ENCODE measurements at places on chromosomes 16 and 17. TPM values are rescaled to one million over a fixed set of nuclear protein-coding genes. Genes with fewer than 3 reads are reported as not detected.

GRCh38 chr16:52680993-52681392 lies 134.1 kb upstream of the TOX3 start:
- DNase-seq, result no peak

GRCh38 chr17:71084219-71084618 lies 914.9 kb downstream of the KCNJ2 start:
- DNase-seq, result peak; percentile 35

- no peak for DNase-seq
These were observed 19.3 kb upstream of the MTMR4 start for GRCh38 chr17:58533616-58534188.

Gene HOXB6
- 160 TPM for total RNA-seq

Gene CES5A
- not detected for total RNA-seq

DNA sequence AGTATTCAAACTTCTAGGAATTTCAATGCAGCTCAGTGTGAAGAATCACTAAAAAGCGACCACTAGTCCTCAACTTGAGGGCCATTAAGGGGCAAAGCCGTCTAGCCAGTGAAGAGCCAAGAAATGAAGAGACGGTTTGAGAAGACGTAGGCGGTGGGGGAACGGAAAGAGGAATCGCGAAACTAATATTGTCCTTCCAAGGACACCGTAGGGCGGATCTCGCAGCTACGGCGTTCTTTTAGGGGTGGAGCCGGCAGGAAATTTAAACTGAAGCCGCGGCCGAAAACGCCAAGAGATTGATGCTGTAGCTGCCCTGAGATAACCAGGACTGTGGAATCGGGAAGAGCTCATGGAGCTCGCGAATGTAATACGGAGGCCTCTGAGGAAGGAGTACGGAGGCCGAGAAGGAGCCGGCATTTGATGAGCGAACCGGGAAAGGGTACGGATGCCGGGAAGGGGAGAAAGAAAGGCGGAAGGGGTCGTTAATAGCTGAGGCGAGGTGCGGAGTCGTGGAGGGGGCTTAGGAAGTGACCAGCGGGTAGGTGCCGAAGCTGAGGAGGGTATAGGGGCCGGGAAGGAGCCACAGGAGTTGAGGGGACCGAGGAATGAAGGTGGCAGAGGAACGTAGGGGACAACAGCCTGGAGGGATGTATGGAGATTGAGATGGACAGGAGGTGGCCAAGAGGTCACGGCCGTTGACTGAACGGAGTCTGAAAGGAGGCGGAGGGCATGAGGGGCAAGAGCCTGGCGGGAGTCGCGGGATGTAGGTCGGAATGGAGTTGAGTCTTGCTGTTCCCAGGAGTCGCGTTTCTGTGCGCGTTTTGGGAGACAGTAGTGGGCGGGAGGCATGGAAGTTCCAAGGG lies at the start of gene DBF4B:
Gene DBF4B (plus strand): TSS at position 265 of the 863 bp plus-strand sequence. CDS start 156 bp downstream, at position 421.
- peak; percentile 90 for DNase-seq

GRCh38 chr17:32771396-32771795 lies 105.5 kb downstream of the MYO1D start:
- no peak for DNase-seq

Gene USP7
- 45.8 TPM for total RNA-seq

DNA sequence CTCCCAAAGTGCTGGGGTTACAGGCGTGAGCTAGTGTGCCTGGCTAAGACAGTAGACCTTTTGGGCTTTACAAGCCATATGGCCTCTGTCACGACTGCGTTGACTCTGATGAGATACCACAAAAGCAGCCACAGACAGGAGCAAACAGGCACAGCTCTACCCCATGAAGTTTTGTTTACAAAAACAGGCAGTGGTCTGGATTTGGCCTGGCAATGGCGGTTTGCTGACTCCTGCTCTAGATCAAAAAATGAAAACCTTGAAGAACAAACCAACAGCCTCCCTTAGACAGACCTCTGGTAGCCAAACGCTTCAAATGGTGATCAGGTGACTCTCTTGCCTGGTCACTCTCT lies 20.7 kb downstream of the SLC43A2 start:
- DNase-seq, result no peak

DNA sequence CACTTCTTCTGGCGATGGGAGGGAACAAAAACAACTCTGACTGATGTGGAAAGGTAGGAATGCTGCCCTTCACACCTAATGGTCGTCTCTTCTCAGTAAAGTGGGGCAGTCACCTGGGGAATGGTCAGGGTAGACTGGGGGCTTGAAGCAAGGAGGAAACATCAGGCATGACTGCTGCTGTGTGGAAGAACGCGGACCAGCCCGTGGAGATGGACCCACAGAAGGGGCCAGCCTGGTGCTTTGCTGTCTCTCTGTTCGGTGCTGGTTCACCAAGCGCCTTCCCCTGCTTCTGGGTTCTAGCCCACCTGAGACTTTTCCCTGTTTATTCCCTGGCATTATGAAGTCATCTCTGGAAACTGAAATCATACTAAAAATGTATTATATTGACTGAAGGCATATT lies 96.2 kb upstream of the DNAH17 start:
- DNase-seq, result no peak

- DNase-seq, result no peak
These were observed 52.3 kb downstream of the RPGRIP1L start for GRCh38 chr16:53651357-53651756.

- DNase-seq, result no peak
These were observed 156.5 kb downstream of the FOXL1 start for GRCh38 chr16:86734543-86735460.

GRCh38 chr17:58969156-58969555 lies 137.5 kb downstream of the TRIM37 start:
- no peak for DNase-seq

Gene TBC1D3I
- 0.10 TPM for total RNA-seq

Gene PNMT
- 0.25 TPM for total RNA-seq

DNA sequence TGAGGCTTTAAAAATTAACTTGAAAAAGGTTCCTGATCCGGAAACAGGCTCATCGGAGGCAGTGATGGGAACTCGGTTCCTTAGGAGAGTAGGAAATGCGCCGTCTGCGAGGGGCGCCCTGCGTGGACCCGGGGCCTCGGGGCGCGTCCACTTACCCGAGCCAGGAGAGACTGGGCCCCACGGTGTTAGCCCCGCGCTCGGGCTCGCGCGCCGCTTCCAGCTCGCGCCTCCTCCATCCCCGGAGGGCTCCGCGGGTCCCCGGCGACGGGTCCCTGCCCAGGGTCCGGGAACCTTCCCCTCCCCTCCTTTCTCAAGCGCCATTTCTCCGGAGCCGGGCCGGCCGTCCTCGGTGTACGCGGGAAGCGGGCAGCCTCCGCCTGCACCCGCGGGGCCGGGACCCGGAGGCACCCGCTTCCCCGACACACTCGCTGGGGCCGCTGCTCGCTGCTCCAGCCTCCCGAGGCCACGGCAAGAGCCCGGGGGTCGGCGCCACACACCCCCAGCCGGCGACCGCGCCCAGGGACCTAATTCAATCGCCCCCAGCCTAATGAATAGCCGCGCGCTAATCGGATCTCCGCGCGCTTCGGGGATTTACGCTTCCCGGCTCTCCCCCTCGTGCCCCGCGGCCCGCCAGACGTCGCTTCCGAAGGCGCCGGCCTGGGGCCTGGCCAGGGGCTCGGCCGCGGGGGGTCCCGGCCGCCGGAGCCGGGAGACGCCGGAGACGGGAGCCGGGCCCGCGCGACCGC lies 2.2 kb upstream of the BAHCC1 start:
- DNase-seq, result no peak

DNA sequence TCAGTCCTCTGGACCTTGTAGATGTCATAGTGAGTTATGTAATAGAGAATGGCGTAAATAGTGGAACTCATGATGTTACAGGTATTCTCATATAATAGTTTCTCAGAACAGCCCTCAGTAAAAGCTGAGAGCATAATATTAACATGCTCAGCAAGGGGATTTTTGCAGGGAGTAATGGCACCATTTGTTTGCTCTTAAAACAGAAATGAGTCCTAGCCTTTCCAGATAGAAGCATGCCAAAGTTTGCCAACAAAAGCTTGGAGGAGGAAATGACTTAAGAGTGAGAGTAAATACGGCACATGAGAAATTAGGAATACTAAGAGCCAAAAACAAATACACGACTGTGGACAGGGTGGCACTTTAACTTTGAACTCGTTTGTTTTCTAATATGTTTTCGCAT lies 198.4 kb downstream of the ANKFN1 start:
- DNase-seq, result no peak

DNA sequence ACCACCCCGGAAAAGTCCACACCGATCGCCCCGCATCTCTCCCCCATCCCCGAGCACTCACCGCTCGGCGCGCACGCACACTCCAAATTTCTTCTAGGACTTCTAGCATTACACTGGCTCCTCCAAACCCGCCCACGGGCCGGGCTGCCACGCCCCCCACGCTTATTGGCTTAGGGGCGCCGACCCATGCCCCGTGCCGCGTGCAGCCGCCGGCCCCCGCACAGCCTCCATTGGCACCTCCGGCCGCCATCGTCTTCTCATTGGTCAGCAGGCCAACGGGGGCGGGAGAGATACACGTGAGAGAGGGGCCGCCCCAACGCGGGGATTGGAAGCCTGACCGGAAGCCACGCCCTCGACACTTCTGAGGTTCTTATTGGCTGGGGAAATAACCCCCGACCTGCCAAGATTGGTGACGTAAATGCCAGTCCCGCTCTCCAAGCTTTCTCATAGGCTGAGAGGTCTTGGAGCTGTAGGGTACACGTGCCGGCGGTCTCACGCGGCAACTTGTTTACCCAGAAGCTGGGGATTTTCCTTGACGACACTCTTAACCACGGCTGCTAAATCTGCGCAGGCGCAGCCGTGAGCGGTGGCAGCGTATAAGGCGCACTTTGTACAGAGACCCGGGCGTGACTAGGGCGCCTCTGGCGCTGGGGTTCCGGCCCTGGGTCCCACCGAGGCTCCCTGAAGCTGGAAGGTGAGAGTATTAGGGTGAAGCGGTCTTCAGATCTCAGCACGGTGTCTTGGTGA lies 4.2 kb upstream of the PER1 start:
- peak; percentile 98 for DNase-seq

GRCh38 chr16:81374550-81374949 lies 59.8 kb downstream of the GAN start:
- no peak for DNase-seq

DNA sequence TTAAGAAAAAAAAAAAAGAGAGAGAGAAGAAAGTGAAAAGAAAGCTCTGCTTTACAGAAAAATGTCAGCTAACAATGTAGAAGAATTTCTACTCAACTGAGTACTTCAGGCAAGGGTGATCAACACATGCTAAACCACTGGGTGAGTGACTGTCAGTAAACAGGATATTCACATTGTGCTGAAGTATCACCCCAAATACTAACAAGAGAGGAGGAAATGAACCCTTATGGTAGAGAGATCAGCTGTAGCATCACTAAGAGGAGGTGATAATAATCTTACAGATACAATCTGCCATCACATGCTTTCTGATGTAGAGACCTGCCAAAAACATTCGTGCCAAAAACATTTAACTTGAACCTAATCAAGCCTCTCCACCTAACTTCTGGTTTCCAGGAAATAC lies 30.7 kb upstream of the ICAM2 start:
- no peak for DNase-seq

GRCh38 chr17:38900978-38901656 lies 24.3 kb upstream of the LASP1NB start:
- DNase-seq, result peak; percentile 95

DNA sequence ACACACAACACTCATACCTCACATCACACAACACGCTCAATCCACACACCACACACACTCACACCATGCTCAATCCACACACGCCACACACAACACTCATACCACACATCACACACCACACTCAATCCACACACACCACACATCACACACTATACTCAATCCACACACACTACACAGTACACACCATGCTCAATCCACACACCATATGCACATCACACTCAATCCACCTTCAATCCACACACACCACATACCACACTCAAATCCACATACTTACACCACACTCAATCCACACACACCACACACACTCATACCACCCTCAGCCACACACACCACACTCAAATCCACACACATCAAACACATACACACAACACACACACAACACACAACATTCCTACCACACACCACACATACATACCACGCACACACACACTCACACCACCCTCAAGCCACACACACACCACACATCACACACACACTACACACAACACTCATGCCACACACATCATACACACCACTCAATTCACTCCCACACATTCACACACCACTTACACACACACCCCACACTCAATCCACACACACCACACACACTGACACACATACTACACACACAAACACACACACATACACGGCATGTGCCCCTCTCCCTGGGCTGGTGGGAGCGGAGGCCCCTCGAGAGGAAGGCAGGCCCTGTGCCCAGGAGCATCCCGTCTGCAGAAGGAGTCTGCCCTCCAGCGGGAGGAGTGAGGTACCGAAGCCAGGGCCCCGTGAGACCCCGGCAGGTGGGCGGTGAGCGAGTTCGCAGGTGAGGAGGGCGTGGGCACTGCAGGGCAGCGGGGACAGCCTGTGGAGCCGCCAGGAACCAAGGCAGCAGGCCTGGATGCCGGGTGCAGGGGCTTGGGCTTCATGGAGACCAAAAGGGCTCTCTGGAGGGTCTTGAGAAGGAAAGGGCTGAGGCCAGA lies 33.1 kb upstream of the RPTOR start:
- no peak for DNase-seq

Gene SRCIN1
- total RNA-seq, result 4.9 TPM

DNA sequence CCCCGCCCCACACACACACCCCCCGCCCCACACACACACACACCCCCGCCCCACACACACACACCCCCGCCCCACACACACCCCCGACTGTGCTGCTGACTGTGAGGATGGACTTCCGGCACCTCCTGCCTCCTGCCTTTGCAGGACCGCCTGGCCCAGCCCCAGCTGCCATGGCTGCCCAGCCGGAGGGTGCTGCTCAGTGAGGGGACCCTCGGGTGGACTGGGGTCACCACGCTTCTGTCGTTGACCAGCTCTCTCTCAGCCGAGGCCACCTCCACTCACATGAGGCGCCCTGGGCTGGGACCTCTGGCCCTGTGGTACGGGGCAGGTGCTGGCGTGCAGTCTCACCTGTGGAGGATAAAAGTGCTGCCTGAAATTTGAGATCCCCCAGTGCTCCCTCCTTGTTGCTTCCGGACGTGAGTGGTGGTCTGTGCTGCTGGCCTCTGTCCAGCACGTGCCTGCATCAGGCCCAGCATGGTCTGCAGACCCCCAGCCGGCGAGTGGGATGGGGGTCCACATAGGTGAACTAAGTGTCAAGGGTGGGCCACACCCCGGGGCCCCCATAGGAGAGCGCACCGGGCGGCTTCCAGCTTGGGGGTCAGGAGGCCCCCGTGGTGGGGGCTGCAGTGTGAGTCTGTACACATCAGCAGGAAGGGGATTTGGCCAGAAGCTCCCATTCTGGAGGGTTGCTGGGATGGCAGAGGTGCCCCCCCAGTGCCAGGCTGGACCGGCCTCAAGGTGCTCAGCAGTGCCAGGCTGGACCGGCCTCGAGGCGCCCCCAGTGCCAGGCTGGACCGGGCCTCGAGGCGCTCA lies 11.2 kb downstream of the METRNL start:
- no peak for DNase-seq

GRCh38 chr17:81241203-81241602 lies 2.1 kb downstream of the NDUFAF8 start:
- DNase-seq, result no peak

Gene LGALS9B
- total RNA-seq, result not detected

- DNase-seq, result no peak
These were observed 344 bp downstream of the PSME3IP1 start for GRCh38 chr16:57185446-57185944.

All from HT-29 (cell line).